Stimulated activated CD4-positive, alpha-beta T cell treated with anti-CD3 and anti-CD28 coated beads, Interleukin-15, amount 100 ng/mL, for 1 hour (primary cell): ENCODE measurements at places on chromosomes 2 and 18.

- no peak for DNase-seq
Observed at GRCh38 chr2:150876251-150876950, 385.3 kb downstream of the RBM43 start.

- DNase-seq: no peak
Observed at GRCh38 chr2:212517693-212518092, 20.9 kb downstream of the ERBB4 start.

GRCh38 chr2:212949786-212950185 is 201.6 kb downstream of the IKZF2 start:
- DNase-seq: no peak

GRCh38 chr2:108858894-108859293 is 72.3 kb downstream of the CCDC138 start:
- no peak for DNase-seq

DNA sequence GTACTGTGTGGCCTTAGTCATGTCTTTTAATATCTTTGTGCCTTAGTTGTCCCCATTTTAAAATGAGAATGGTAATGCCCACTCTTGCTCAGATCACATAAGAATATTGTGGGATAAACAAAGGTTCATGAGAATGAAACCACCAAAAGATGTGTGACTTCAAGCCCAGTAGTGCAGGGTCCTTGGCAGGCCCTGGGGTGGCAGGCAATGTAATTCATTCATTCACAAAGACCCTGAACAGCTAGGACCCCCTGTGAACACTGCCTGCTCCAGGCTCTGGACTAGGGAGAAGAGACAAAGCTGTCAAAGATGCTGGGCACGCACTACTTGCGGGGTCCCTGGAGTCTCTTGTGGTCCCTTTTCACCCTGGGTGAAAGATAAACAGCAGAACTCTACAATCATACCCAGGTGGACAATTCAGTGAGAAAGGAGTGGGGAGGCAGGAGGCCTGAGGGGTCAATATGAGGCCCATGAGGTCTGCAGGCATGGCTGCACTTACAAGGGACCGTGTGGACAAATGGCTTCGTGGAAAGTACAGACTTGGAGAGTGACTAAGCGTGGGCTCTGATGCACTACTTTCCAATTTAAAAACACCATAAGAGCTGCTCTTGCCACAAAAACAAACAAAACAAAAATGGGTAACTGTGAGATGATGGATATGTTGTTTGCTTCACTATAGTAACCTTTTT is 136.1 kb downstream of the SMAD7 start:
- no peak for DNase-seq

DNA sequence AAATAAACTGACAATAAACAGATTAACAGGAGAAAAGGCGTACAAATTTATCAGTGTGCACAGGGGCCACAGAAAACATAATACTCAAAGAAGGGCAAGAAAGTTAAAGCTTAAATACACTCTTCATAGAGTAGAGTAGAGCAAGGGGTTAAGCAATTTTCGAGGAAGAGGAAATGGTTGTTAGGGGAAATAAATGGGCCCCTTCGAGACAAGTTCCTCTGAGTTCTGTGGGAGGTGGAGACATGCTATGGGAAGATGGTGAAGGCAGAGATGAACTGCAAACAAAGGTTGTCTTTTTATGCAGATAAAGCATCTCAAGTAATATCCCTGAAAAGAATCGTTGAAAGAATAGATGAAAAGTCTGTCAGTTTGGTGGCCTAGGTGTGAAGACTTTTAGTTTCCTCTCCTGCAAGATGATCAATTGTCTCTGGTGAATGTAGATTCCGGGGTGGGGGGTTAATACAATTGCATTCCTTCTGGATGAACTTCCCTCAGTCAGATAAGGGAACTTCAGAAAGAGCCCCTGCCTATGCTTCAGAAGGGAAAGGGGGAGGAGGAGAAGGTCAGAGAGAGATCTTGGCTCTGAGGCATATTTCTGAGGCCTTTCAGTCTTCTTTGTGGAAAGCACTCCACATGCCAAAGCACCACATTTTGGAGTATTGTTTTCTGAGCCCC is 127.0 kb downstream of the METTL4 start:
- DNase-seq: no peak

DNA sequence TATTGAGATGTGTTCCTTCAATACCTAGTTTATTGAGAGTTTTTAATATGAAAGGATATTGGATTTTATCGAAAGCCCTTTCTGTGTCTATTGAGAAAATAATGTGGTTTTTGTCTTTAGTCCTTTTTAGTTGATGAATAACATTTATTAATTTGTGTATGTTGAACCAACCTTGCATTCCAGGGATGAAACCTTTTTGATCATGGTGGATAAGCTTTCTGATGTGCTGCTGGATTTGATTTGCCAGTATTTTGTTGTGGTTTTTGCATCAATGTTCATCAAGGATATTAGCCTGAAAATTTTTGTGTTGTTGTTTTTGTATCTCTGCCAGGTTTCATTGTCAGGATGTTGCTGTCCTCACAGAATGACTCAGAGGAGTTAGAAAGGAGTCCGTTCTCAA is 1710.4 kb downstream of the SUCLG1 start:
- no peak for DNase-seq

DNA sequence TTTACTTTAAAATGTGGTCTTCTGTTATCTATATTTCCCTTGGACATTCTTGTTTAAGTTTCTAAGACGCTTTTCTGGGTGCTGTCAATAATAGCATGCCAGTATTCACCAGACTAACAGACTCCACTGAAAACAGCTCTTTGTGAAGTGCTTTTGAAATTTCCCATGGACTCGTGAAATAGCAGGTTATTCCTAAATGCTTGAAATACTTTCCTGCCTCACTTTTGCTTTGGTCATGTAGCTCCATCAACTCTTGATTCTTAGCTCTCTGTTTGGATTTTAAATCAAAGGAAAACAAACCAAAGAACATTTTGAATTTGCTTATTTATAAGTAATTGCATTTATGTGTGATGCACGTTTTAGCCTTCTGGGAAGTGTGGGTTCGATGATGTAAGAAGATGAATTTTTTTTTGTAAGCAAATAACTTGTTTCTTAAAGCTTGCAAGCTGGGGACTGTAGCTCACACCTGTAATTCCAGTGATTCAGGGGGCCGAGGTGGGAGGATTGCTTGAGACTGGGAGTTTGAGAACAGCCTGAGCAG is 147.8 kb downstream of the WDSUB1 start:
- DNase-seq: no peak

GRCh38 chr2:88099798-88100488 is 27.9 kb downstream of the FABP1 start:
- DNase-seq: no peak

- no peak for DNase-seq
Observed at GRCh38 chr2:70641263-70641784, 87.7 kb upstream of the TGFA start.

GRCh38 chr18:2976218-2977132 is 36.5 kb downstream of the LPIN2 start:
- no peak for DNase-seq

GRCh38 chr18:48656176-48656575 is 117.3 kb downstream of the CTIF start:
- DNase-seq: no peak

DNA sequence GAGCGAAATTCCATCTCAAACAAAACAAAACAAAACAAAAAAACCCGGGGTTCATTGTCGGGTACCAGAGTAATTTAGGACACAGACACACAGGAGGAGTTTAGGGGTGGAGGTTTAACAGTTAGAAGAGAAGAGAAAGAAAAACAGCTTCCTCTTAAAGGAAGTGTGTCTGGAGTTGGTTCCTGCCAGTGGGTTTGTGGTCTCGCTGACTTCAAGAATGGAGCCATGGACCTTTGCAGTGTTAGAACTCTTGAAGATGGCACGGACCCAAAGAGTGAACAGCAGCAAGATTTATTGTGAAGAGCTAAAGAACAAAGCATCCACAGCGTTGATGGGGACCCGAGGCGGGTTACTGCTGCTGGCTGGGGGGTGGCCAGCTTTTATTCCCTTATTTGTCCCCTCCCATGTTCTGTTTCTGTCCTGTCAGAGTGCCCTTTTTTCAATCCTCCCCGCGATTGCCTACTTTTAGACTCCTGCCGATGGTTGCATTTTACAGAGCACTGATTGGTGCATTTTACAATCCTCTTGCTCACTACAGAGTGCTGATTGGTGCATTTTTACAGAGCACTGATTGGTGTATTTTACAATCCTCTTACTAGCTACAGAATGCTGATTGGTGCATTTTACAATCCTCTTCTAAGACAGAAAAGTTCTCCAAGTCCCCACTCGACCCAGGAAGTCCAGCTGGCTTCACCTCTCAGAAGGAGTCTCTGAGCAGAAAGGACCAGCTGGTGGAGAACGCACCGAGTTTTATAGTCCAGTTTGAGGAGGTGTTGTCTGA is 28.7 kb upstream of the ATP8B1 start:
- no peak for DNase-seq

- no peak for DNase-seq
Observed at GRCh38 chr2:106521016-106521415, 33.9 kb downstream of the CD8B2 start.

DNA sequence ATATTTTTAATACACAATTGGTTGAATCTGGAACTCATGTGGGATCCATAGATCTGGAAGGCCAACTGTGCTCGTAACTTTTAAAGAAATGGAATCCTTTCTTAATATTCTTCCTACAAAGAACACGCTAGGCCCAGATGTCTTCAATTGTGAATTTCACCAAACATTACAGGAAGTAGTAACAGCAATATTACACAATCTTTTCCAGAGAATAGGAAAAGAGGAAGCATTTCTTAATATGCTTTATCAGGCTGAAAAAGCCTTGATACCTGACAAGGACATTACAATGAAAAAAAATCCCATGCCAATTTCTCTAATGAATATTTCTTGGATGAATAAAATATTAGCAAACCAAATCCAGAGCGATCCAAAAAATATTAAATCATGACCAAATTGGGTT is 80.3 kb upstream of the HAAO start:
- DNase-seq: no peak

- no peak for DNase-seq
Observed at GRCh38 chr2:191478799-191479679, 198.9 kb upstream of the NABP1 start.

DNA sequence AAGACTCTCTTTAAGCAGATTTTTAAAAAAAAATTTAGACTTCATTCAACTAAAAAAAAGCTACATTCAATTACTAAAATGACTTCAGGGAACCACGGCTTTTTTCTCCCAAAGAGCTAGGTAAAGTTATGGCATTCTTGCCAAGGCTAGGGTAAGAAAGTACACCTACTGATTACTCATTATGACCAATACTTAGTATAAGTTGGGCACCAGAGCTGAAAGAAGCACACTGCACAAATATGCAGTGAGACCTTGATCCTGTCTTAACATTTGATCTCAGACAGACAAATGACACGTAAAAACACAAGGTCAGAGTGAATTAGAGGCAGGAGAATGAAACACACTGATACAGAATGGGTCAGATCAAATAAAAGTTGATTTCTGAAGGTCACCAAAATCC is 88.7 kb downstream of the THADA start:
- DNase-seq: no peak

DNA sequence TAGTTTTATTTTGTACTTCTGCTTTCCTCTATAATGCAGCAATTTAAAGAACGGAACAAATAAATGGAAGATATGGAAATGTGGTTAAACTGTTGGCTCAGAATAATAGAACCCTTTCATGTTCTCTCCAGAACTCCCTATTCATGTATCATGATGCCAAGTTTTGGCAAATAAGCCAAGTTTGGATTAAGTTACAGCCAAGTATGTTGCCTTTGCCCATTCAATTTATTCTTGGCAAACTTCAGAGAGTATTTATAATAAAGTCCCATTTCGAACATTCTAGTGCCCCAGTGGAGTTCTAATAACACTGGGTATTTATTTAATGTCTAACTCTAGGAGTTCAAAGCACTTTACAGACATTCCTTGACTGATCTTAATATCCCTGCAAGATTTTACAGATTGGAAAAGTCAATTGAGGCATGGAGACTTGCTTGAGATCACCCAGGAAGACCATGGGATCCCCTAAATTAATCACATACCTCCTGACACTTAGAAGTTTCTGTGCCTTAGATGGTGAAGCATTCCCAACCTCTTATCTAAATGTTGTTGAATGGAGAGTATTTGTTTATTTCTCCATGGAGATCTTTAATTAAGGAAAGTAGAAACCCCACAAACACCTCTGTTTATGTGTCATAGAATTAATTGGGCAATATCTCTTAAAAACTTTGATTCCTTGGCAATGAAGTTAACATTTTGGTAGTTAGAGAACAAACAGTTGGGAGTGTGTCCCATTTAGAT is 106.7 kb downstream of the ACKR3 start:
- DNase-seq: no peak

DNA sequence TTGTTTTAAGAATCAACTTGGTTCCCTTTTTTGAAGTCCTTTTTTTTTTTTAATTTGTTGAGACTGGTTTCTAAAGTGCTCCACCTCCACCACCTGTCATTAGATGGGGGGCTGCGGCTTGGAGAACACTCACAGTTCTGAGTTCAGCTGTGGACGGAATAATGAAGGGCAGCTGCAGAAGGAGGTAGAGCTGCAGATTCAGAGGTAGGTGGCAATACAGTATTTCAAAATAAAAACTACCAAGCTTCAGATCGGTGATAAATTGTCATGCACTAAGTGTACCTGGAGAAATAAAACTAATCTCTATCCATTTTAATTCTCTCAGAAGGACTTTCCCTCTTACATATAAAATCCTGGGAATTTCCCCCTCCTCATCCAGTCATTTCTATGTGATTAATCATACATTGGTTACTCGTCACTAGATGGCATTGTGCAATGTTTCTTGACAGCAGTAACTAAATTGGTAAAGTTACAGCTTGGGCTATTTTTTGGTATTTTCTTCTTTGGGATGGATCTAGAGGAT is 81.1 kb upstream of the SLC39A10 start:
- no peak for DNase-seq

- no peak for DNase-seq
Observed at GRCh38 chr2:175606010-175606841, 395.8 kb downstream of the LNPK start.

DNA sequence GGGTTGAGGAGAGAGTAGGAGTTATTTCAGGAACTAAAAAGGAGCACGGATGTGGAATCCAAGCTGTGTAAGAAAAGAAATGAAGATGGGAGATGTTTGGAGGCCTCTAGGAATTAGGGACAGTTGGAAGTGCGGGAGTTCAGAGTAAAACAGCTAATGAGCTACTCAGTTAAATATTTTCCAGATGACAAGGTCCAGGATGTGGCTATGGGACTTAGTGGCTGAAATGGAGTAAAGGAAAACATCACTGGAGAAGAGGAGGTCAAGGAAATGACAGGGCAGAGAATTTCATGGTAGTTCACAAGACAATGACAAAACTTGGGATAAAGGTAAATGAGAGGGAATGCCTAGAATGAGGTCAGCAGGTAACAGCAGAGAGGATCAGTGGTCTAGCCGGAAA is 13.0 kb downstream of the GPR155 start:
- DNase-seq: no peak

- DNase-seq: no peak
Observed at GRCh38 chr2:43729491-43730174, 44.2 kb upstream of the DYNC2LI1 start.
